Naive thymus-derived CD8-positive, alpha-beta T cell (primary cell): ENCODE measurements at places on chromosomes 6 and 20.

- DNase-seq, result no peak
These were observed 80.4 kb downstream of the GCLC start for GRCh38 chr6:53464483-53464882.

- no peak for DNase-seq
These were observed 107.4 kb downstream of the SAMD5 start for GRCh38 chr6:147615659-147616456.

GRCh38 chr6:15874821-15875220 is 212.0 kb upstream of the DTNBP1 start:
- no peak for DNase-seq

GRCh38 chr6:41682497-41683272 is 44.4 kb downstream of the MDFI start:
- no peak for DNase-seq

DNA sequence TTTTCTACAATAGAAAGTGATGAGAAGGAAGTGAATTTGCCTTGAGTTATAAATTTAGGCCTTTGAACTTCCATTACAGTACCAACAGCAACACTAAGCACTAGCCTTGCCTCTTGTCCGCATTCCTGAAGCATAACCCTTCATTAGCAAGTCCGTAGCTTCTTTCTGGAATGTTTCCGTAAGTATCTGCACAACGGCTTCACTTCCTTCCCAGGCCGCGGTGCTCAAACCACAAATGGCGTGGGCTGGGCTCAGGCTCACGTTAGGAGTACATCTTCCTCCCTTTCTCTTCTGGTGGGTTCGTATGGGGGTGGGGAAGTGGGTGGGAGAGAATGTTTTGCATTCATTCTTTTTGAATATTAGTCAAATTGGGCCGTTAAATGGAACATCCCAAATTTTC is 193.8 kb upstream of the SNX9 start:
- DNase-seq, result no peak

DNA sequence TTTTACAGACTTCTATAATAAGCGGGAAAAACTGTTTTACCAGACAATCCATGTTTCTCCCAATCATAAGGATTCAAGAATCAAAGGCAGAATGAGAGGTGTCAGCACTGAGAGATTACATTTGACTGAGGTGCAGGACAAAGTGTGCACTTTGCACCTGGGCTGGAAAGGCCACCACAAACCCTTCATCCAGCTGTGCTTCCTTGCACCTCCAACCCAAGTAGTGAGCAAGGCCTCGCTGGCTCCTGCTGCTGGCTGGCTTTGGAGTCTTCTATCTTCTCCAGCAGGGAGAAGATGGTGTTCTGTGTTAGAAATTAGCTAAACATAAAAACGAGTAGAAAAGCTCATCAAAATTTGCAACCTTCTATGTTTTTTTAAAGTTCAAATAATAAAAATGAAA is 77.7 kb downstream of the CHD6 start:
- no peak for DNase-seq

DNA sequence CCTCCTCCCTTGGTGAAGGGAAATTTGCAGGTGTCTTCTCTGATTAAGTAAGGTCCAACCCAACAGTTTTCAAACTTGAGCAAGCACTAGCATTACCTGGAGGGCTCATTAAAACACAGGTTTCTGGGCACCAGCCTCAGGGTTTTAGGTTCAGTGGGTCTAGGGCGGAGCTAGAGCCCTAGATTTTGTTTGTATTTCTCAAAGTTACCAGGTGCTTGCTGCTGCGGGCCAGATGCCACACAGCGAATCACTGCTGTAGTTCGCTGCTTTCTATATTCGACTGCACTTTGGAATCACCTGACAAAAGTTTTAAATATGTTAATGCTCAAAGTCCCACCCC is 869 bp downstream of the COL21A1 start:
- no peak for DNase-seq

DNA sequence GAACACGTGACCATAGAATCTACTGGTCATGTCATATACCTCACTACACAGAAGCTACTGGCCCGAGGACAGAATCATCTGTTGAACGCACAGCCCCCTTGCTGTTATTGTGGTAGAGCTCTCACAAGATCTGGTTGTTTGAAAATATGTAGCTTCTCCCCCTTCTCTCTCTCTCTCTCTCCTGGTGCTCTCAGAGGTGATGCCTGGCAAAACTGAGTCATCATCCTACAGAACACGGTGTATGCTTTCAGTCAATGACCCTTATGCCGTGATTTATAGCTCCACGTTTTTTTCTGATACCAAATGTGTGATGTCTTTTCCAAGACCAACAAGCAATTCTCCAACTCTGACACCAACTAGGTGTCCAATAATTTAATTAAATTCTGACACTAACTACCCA is 13.0 kb upstream of the RBM24 start:
- DNase-seq, result no peak

DNA sequence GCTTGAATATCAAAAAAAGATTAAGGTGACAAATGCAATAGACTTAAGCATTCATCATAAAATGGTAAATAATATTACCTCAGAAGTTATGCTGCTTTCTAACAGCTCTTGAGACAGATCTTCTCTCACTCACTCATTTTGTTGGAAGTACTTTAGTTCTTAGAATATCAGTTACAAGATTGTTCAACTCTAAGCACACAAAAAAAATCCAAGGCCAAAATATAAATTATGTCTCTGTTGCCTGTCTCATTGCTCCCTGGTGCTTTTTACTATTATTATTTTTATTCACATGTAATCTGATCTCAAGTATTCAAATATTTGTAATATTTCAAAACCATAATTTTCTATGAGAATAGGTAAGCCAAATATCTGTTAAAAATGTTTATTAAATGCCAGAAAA is 259.4 kb upstream of the HSF2 start:
- no peak for DNase-seq

GRCh38 chr6:8446391-8446790 is 11.0 kb upstream of the SLC35B3 start:
- DNase-seq, result no peak

DNA sequence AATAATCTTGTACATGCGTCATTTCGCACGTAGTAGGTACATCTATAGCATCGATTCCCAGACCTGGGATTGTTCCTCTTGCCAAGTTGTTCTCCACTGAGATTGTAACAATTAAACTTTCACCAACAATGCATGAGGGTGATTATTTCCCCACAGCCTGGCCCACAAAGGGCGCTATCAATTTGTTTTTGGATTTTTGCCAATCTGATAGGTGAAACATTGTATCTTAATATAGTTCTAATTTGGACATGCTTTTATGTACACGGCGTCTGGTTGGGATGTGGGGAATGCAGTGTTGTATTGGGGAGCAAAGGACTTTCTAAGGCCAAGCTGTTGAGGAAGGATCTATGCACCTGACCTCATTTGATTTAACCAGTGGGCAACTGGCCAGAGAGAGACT is 59.5 kb downstream of the VEGFA start:
- DNase-seq, result no peak
